ENCODE measurements at places on chromosomes 1 and 21.

DNA sequence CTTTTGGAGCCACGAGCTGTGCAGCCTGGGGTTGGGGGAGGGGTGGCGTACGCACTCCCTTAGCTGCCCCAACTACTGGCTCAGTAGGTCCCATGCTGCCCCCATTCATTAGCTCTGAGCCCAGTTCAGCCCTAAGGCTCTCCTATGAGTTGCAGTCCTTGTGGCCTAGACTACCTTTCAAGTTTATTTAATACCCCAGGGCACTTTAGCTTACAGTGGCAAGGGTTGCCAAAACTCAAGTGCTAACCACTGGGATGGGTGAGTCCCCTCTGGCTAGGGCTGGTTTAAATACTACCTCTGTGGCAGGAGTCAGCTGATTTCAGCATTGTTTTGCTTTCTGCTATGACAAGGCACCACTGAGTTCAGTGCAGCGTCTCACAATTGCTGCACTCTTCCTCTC, 118.2 kb downstream of the ODF2L start:
- no peak for DNase-seq

DNA sequence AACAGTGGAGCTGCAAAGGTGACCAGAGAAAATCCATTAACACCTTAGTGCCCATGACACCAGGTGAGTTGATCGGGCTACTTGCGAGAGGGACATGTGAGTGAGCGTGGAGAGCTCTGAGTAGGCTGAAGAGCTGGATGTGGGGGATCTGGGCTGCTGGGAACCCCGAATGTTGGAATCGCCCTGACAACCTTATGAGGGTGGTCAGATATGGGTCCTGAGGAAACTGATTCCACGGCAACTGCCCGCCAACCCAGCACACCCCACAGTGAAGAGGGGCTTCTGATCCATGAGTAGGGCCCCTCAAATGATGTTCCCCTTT, 705 bp upstream of the QSOX1 start:
- no peak for DNase-seq

DNA sequence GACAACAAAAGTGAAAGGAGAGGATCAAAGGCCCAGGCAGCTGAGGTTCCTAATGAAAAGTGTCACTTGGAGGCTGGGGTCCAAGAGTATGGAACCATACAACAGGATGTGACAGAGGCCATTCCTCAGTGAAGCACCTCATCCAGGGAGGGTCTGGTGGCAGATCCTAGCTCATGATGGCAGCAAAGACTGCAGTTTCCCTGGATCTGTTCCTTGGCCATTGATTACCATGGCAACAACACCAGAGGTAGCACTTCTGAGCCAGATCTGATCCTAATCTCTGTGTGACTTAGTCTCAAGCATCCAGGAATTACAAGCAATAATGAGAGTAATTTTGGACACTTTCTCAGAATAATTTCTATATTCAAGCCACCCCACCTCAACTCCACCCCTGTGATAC, 12.9 kb downstream of the FAM177B start:
- DNase-seq = no peak

DNA sequence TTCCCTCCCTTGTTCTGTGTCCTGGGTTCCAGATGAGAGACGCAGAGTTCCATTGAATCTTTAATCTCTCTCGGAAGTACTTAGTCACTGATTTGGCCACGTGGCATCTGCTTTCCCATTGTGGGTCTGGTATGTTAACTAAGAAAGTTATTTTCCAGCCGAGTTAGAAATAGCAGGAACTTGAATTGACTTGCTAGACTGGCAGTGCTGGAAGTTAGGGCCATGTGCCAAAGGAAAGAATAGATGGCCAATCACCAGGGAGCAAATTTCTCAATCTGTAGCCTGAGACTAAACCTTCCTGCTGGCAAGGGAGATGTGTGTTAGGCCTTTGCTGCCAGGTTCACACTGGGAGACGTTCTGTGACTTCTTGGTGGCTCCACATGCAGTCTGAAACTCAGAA, 24.2 kb upstream of the SLFNL1 start:
- no peak for DNase-seq

- no peak for DNase-seq
These were observed 816 bp downstream of the HYI start for GRCh38 chr1:43452789-43453441.

GRCh38 chr1:228963795-228964177, 228.5 kb downstream of the RHOU start:
- no peak for DNase-seq

DNA sequence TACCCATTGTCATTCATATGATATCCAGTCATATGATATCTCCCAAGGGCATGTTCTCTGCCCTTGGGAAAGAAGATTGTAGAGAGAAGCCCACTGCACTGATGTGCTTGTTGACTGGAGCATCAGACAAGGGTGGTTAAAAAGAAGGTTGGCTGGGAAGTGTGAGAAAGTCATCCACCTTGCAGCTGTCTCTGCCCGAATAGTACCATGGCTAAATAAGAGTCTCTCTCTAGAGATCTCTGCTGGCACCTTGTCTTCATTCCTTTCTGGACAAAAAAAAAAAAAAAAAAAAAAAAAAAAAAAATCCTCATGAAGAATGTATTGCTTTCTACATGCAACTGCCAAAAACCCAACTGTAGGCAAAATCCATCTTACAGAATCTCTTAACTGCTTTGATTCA, 349.7 kb upstream of the ESRRG start:
- DNase-seq = no peak

DNA sequence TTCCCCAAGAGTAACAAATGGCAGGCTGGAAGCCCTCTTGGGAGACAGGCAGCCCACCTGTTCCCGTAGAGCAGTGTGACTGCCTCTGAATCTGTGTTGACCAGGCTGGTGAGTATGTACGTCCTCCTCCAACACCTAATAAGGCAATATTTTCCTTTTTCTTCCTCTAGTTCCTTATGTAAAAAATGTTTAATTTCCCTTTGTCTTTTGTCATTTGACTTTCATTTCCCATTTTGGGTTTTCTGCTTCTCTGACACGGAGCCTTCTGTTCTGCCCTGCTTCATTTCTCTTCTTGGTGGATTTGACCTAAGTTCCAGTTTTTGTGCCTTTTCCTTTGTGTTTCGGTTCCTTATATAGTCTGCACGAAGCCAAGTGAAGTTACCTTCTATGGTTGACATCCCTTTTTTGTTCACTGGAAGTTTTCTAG, 65.8 kb upstream of the ATF3 start:
- DNase-seq = no peak

- no peak for DNase-seq
These were observed 20.9 kb downstream of the URB1 start for GRCh38 chr21:32371913-32372314.

DNA sequence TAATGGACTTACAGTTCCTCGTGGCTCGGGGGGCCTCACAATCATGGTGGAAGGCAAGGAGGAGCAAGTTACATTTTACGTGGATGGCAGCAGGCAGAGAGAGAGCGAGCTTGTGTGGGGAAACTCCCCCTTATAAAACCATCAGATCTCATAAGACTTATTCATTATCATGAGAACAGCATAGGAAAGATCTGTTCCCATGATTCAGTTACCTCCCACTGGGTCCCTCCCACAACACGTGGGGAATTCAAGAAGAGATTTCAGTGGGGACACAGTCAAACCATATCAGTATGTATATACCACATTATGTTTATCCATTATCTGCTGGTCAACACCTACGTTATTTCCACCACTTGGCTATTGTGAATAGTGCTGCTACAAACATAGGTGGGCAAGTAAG, 352.3 kb upstream of the B3GALT2 start:
- peak; percentile 33 for DNase-seq

- no peak for DNase-seq
These were observed 55.0 kb downstream of the KCNJ15 start for GRCh38 chr21:38311765-38312164.

DNA sequence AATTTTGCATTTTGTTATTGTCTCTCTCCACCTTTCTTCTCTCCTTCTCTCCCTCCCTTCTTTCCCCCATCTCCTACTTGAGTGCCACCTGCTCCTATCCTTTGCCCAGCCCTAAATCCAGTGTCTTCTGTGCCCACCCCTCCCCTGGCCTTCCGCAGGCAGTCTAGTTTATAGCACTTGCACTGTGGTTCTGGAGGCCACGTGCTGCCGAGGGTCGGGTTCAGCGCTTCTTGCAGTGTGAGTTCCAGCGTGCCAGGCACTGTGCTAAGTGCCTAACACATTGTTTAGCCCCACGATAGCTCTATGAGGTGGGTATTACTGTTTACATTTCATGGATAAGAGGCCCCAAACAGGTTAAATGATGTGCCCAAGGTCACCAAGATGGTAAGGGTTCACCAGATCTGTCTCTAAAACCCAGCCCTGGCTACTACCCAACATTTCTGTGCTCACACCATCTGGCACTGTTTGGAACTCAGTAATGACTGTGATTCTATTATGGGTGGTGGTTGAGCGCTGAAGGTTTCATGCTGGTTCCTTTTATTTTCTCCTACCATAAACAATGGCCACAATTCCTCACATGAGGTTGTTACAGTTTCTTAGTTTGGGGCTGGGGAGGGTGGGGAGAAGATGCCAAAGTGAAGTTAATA, 14.1 kb upstream of the ATP1A4 start:
- DNase-seq = no peak

DNA sequence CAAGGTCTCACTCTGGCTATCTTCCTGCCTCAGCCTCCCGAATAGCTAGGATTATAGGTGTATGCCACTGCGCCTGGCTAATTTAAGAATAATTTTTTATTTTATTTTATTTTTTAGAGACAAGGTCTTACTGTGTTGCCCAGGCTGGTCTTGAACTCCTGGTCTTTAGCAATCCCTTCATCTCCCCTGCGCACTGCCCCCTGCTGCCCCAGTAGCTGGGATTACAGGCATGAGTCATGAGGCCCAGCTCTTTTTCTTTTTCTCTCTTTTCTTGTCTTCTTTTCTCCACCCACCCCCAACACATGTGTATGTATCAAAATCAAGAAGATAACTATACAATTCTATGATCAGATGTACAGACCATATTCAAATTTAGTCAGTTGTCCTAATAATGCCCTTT, 87.2 kb downstream of the PEX14 start:
- DNase-seq = no peak

DNA sequence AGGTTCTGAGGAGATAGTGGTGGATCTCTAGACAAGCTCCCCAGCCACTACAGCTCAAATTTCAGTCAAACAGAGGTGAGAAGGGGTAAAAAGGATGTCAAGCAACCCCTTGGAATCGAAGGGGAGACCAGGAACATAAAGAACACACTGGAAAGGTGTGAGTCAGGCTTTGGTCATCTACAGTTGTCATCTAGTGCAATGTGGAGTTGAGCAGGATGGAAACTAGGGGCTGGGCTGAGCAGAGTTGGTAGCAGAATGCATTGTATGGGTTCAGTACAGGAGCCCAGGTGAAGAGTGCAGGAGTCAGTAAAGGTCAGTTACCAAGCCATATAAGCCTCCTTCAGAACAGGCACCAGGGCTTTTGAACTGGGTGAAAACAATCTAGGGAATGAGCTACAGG, 52.7 kb upstream of the VAV3 start:
- no peak for DNase-seq

GRCh38 chr1:115218034-115218405, 120.0 kb downstream of the NGF start:
- no peak for DNase-seq

- no peak for DNase-seq
These were observed 7.1 kb downstream of the TCP10L start for GRCh38 chr21:32578107-32578691.

GRCh38 chr1:44036409-44037139, 5.3 kb upstream of the SLC6A9 start:
- DNase-seq = peak; percentile 56

GRCh38 chr1:189312499-189312898, 1165.2 kb downstream of the BRINP3 start:
- DNase-seq = no peak

- no peak for DNase-seq
These were observed 47.4 kb downstream of the NPHP4 start for GRCh38 chr1:5944843-5945167.

- DNase-seq = no peak
These were observed 36.4 kb upstream of the TARBP1 start for GRCh38 chr1:234515411-234515810.

DNA sequence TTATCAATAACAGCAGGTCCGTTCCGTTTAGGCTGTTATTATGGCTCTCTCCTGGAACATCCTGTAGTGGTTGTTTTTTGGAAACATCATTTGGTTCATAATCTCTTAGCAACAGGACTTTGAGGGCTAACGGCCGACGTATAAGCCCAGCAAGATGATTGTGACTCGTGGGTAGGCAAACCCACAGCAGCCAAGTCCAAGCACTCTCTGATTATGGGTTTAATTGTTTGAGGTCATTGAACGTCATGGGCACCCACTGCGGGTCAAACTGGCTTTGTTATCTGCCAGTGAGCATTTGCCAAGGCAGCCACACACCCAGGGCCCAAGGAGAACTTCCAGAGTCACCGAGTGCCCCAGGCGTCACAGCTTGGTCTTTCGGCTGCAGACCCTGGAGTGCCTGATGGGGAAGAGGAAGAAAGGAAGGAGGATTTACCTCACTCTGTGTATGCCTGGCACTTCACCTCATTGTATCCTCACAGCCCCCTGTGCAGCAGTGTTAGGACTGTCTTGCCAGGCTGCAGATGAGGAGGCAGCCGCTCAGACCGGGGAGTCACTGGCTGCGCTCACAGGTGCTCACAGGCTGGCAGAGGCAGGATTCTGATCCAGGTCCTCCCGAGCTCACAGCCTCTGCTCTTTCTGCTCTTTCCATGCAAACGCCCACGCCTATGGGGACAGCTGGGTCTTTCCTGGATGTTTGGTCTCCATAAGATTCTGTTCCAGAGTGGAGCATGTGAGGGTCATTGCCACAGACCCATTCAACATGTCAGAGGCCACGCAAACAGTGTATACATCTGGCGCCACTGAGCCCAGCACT, 30.8 kb upstream of the EPS8L3 start:
- DNase-seq = no peak

- no peak for DNase-seq
These were observed 26.8 kb upstream of the LRIF1 start for GRCh38 chr1:110990541-110990940.

- DNase-seq = no peak
These were observed 5.1 kb downstream of the AGRN start for GRCh38 chr1:1024771-1025699.

DNA sequence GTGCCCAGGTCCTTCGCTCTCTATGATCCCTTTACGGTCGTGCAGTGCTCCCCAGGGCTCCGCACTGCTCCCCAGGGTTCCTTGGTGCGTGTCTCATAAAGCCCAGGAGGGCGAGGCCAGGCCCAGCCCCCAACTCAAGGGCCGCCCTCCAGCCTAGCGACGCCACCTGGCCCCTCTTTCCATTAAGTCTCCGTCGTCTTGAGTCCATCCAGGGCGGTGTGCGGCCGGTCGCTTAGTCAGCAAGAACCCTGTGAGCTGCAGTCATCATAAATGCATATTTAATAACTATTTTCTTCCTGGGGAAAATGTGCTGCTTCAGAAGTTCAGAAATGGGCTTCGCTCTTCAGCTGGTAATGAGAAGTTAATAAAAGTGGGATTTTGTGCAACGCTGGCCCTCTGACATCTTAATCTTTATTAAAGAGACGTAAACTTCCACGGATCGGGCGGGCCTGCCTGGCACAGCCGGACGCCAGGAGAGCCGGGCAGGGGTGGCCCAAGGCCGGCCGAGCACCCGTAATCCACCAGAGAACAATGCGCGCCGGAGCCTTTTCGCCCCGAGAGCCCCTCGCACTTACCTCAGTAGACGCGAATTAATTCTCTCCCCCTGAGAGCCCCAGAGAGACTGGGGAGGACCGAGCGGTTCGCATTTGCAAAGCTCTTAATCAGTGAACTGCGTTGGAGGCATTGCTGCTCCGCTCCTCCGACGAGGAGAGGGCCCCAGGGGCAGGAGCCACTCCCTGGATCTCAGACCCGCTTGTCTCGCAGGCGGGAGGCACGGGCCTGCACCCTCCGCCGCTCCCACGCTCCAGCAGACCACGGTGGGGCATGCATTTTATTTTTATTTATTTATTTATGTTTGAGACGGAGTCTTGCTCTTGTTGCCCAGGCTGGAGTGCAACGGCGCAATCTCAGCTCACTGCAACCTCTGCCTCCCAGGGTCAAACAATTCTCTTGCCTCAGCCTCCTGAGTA, 188.3 kb upstream of the ARHGEF16 start:
- DNase-seq = no peak
